ENCODE measurements at places on chromosomes 4 and X. TPM values are rescaled to one million over a fixed set of nuclear protein-coding genes. Genes with fewer than 3 reads are reported as not detected.

DNA sequence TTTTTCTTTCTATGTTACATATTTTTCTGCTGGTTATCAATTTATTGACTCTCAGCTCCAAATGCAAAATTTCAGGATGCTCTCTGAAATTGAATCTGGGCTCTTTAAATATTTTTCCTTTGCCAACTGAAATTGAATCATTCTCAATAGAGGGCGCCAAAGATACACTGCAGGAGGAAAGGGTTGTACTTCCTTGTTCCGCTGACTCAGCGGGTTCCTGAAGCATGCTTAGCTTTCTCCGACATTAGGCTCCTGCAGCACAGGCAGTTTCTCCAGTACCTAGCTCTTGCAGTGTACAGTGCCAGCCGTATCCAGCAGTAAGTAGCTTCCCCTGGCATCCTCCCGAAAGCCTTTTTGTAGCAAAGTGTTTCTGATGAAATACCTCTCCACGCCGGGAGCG, 28.8 kb upstream of the CFAP47 start:
- peak; percentile 60 for DNase-seq

DNA sequence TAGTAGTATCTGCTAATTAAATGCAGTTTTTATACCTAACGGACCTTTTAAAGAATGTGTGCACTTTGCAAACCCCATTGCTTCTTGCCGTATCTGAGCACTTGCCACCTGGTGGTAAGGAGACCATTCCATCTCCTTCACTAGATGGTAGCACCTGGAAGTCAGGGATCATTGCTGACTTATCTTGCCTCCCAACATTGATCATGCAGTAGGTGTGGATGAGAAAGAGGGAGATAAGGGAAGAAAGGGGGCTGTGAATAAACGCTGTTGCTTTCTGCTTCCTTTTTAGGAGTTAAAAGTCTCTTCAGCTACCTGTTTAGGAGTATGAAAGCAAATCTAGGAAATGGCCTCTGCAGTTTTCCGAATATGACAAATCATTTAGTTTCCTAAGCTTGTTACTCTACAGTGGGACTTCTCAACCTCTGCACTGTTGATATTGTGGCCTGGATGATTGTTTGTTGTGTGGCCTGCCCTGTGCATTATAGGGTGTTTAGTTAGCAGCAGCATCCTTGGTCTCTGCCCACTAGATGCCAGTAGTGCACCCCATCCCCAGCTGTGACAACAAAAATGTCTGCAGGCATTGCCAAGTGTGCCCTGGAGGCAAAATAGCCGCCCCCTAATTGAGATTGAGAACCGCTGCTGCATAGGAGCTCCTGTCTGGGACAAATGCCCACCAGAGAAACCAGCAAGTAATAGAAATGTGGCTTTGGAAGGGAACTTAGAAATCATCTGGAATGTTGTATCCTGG, 38.8 kb downstream of the GAB1 start:
- no peak for DNase-seq

DNA sequence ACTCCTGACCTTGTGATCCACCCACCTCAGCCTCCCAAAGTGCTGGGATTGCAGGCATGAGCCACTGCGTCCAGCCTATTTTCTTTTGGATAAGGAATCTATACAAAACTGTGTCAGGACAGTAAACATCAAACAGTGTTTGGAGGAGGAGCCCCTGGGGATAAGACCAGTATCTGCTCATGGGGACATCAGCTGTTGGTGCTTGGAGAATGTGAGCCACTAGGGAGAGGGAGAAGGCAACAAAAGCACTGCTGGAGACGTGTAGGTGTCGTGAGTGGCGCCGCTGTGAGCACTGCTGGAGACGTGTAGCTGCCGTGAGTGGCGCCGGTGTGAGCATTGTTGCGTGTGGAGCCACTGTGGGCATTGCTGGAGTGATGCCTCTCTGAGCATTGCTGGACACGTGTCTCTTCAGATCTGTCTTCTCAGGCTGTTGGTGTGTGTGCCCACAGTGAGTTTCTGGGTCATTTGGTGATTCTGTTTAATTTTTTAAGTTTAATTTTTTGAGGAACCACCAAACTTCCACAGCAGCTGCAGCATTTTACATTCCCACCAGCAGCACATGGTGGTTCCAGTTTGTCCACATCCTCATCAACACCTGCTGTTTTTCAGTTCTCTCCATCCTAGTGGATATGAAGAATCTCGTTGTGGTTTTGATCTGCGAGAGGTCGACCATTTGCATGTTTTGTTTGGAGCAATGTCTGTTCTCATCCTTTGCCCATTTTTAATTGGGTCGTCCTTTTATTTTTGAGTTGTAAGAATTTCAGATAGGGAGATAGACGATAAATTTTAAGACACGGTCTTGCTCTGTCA, 19.0 kb downstream of the DGKQ start:
- DNase-seq: no peak

GRCh38 chr4:81905971-81906370, 434.3 kb upstream of the RASGEF1B start:
- peak; percentile 21 for DNase-seq

The PSAPL1 gene
- total RNA-seq: not detected

GRCh38 chr4:5526080-5526846, 182.1 kb downstream of the EVC2 start:
- peak; percentile 13 for DNase-seq

The NDNF gene
- 1.6 TPM for total RNA-seq

DNA sequence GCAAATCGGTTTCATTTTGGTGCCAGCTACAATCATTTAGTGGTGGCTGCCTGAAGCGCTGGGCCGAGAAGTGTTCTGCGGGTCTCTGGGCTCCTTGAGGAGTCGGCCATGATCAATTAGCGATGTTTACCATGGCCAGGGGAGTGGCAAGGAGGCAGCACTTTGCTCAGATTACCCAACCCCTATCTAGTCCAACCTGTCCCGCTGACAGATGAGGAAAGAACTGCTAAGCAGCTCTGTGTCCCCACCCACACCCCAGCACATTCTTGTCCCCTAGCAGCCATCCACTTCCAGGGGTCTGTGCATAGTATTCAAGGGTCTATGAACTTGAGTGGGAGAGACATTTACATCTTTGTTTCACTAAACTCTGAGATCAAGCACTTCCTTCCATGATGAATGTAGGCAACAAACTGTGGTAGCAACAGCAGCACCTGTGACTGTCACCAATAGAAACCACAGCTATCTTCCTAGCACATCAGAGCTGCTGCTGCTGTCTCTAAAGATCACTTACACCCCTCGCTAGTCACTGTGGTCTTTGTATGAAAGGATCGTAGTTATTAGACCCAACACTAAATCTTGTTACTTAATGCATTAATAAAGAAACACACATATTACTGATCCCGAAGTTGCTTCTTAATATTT, 331.6 kb downstream of the BCOR start:
- no peak for DNase-seq

DNA sequence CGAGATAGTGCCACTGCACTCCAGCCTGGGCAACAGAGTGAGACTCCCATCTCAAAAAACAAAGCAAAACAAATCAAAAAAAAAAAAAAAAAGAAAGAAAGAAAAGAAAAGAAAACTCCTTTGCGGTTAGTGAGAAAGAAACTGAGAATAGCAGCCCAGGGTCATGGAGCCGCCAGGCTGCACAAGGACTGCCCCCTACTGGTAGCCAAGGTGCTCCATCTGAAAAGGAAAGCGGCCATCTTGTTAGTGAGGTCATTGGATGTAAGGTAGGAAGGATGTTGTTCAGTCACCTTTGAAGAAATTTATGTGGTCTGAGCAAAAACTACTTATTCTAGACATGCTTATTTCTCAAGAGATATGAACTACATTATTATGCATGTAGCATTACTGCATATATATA, 660.6 kb upstream of the TENM3 start:
- no peak for DNase-seq

- DNase-seq: no peak
Observed at GRCh38 chr4:515251-515650, 16.2 kb downstream of the PIGG start.

The PDGFC gene
- total RNA-seq: 37.6 TPM

DNA sequence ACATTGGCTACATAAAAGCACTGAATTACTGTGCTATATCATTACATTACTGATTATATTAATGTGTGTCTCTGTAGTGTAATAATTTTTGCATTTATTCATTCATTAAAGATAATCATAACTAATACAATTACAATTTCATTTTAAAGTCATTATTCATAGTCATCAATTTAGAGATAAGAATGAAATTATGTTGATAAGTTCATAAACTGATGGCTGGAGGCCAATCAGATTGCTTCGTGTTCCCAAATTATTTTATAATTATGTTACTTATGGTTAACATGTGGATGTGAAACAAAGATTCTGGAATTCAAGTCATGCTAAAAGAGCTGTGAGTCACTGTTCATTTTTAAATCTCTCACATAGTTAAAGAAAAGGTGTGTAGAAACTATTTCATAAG, 223.4 kb upstream of the HAND2 start:
- DNase-seq: no peak

GRCh38 chrX:46850771-46851170, 13.9 kb downstream of the RP2 start:
- DNase-seq: no peak

The F8A2 gene
- not detected for total RNA-seq
